ENCODE measurements at places on chromosomes 16 and 17.
A peak's percentile ranks its signal among the peaks of the same experiment; 100 is the strongest.

DNA sequence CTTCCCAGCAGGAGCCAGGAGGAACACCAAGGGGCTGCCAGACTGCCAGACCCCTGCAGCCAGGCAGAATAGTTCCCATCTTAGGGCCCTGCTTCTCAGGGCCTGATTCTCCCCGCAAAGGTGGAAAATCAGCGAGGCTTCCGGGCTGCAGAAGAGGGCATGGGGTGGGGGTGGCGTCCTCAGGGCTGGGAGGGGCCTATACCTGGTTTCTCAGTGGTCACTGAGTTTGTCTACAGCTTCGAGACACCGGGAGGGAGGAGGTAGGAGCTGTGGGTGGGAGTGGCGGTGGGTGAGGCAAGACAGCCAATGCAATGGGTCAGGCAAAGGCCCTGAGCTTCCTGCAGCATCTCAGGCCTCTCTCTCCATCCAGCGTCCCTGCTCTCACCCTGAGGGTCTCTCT is 14.3 kb downstream of the LRRC75A start:
- no peak for DNase-seq

- DNase-seq = no peak
Measured at GRCh38 chr16:89143201-89143741, 28.3 kb upstream of the CDH15 start.

- DNase-seq = peak; percentile 71
Measured at GRCh38 chr17:46736100-46736499, 82.4 kb downstream of the WNT3 start.

DNA sequence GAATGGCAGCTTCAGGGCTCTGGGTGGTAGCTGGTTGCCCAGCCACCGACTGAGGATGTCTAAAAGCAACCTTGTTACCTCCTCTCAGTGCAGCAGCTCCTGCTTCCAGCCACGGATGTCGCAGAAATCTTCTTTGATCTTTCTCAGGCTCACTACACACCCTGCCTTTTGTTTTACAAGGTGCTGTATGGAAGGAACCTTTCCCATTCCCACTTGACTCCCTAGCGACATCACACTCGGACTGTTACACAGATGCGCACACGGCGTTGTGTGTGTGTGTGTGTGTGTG is 135.8 kb upstream of the CPHXL start:
- DNase-seq = no peak

DNA sequence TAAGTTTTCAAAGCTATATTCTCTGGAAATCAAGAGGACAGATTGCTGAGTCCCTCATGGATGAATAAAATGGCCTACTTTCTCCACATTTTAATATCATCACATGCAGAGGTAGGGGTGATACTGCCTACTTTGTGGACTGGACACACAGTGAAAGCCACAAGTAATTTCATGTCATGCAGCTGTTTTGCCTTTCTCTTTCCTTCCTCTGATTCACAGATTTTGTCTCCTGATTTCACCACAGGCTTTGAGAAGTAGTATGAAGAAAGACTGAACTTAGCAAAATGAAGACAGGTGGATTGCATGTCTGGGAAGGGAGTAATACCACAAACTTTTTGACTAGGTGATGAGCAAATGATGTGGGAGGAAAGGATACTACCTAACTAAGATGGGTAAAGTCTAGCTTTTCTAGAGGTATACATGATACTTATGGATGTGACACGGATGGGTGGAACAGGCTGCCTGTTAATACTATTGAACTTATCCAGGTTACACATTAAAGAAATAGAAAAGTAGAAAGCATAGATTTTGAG is 478.4 kb upstream of the GOT2 start:
- peak; percentile 9 for DNase-seq

GRCh38 chr16:14028202-14028601 is 42.9 kb upstream of the MRTFB start:
- DNase-seq = no peak

- no peak for DNase-seq
Measured at GRCh38 chr16:12958366-12958765, 57.0 kb downstream of the SHISA9 start.

DNA sequence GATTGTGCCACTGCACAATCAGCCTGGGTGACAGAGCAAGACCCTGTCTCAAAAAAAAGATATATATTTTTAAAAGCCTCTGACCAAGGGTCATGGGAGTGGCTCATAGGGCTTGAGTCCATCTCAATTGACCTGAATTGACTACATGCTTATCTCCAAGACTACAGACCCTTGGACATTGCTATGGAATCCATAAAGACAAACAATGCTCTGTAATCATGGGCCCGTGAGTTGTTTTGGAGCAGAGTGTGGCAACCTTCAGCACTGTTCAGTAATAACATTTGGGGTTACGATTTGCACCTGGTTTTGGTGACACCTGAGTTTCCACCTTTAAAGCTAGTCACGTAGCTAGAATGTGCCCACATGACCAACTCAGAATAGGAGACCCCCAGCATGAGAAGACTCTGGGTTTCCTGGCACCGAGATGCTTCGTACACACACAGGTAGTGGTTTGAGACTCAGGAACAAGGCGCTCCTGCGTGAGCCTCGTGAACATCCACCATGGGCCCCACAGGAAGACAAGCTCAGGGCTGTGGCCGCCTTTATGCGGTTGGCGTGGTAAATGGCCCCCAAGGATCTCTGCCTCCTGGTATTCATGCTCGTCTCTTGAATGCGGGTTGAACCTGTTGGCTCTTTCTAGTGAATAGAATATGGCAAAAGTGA is 66.6 kb upstream of the RPH3AL start:
- DNase-seq = no peak

DNA sequence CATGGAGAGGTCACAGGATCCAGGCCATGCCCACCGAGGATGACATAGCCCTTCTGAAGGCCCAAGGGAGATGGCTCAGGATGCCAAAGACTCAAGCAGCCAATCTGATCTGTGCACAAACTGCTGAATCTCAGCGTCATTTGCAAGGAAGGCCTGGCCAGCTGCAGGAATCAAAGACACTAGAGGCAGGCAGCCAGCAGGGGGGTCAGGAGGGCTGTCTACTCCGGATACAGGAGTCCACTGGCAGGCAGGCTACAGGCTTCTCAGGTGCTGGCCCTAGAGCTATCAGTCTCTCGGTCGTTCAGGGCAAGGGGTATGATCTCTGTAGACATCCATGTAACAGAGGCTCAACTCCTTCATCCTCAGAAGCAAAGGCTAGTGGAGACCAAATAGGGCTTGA is 1735.3 kb downstream of the TP53TG3F start:
- no peak for DNase-seq

DNA sequence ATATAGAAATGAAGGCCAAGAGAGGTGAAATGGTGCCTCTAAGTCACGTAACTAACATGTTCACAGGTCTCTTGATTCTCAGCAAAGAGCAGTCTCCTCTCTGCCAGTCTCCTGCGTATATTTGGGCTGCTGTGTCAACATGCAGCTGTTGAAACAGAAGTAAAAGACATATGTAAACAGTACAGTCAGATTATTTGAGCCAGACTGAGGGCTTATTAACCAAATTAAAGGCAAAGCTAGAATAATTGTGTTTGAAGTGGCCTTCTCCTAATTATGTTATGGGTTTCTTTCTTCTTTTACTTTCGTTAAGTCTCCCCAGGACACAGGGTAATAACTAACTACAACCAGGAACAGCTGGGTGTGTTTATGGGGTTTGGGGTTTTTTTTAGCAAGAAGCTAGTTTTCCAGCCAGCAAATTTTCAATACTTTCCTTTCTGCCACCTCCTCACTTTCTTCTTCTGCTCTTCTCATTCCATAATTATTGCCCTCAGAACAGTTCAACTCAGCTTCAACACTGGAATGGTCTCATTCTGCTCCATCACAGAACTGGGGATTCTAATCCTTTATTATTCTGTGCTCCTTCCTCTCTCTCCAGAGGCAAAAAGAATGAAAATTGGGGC is 18.4 kb downstream of the G6PC1 start:
- DNase-seq = no peak

DNA sequence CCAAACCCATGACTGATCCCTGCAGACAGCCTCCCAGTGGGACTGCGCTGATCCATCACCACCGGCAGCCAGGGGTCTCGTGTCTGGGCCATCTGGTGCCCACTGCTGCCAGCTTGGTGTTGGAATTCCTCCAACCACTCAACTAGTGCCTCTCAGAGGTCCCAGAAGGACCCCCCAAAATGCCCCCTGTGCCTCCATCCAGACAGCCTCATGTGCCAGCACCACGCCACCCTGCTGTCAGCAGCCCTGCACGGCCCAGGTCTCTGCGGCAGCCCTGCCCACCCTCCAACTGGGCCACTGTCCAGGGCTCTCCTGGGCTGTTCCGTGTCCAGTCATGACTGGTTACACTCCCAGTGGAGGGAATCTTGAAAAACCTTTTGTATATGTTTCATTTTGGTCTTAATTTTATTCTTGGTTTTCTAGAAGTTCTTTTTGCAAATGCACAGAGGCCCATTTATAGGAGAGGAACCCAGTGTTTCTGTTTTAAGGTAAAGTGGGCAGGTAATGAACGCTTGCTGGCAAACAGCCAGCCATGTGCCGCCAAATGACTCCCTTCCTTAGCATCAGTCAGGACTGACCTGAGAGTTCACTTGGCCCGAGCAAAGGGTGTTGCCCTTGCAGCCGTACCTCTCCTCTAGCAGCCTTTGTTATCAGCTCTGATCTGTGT is 34.6 kb downstream of the GRIN2C start:
- DNase-seq = no peak

GRCh38 chr17:82977606-82978005 is 101.8 kb upstream of the METRNL start:
- DNase-seq = no peak

DNA sequence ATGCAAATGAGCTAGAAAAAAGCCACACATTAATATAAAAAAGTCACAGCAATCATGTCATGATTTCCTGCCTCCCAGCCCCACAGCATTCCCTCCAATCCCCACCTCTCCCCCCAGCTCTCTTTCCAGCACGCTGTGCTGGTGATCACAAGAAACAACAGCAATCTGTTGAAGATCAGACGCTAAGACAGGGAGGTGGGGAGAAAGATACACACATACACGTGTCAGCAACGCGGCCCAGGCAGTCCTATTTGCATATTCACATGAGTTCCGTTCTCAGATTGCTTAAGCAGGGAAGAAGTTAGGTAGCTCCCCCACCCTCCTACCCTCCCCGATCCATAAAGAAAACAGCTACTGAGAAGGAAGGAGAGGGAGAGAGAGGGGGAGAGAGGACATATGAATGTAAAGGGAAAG is 405.5 kb upstream of the PSMD7 start:
- no peak for DNase-seq

DNA sequence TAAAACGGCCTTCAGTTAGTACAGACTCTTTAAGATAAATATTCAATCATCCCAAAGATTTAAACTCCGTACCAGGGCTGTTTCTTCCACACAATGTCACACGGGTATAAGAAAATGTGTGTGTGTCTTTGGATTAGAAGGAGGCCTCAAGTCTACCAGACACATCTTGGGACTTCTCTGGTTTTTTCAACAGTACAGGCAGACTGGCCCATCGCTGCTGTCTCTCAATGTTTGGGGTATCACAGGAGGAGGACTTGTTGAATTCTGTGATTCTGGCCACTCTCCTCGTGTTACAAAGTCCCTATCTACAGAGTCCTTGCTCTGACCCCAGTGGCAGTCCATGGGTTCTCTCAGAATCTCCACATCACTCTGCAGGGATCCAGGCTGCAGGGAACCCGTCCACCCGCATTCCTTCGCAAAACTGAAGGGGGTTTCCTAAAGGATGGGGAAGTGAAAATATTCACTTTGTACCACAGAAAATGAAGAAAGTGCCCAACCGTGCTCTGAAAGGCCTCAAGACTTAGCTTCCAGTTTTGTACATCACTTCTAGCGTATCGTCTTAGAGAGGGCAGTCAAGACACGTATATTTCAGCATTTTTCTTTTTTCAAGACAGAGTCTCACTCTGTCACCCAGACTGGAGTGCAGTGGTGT is 373.2 kb downstream of the NPIPA8 start:
- DNase-seq = no peak

GRCh38 chr16:57036945-57037344 is 47.6 kb downstream of the NLRC5 start:
- no peak for DNase-seq

- DNase-seq = peak; percentile 45
Measured at GRCh38 chr17:82065638-82066303, at the start of gene DUS1L. TSS of gene DUS1L (minus strand) at chr17:82065804. CDS start at chr17:82065059, 745 bp downstream.

- DNase-seq = no peak
Measured at GRCh38 chr17:73083432-73083831, 9.1 kb downstream of the SLC39A11 start.

- DNase-seq = no peak
Measured at GRCh38 chr17:57011491-57012015, 33.6 kb downstream of the SCPEP1 start.

- no peak for DNase-seq
Measured at GRCh38 chr16:5309946-5310611, 212.5 kb upstream of the EEF2KMT start.

DNA sequence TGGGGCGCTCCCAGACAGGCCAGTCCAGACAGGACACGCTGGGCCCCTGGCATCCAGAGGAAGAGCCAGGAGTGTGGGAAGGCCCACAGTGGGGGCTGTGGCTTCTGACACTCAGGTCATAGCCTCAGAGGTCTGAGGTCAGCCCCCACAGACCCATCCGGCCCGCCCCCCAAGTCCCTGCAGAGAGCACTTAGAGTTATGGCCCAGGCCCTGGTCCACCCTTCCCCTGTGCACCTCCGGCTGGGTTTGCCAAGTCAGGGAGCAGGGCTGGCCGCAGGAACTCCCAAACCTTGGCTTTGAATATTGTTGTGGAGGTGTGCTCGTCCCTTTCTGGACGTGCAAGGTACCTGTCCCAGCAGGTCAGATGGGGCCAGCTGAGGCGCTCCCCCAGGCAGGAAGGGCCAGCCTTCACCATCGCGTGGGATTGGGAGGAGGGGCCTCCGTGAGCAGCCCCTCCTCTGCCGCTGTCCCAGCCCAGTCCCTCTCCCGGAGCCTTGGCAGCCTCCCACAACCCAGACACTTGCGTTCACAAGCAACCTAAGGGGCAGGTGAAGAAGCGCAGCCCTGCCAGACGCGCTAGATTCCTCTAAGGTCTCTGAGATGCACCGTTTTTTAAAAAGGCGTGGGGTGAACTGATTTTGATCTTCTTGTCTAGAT is 74.6 kb downstream of the SOCS1 start:
- DNase-seq = no peak

DNA sequence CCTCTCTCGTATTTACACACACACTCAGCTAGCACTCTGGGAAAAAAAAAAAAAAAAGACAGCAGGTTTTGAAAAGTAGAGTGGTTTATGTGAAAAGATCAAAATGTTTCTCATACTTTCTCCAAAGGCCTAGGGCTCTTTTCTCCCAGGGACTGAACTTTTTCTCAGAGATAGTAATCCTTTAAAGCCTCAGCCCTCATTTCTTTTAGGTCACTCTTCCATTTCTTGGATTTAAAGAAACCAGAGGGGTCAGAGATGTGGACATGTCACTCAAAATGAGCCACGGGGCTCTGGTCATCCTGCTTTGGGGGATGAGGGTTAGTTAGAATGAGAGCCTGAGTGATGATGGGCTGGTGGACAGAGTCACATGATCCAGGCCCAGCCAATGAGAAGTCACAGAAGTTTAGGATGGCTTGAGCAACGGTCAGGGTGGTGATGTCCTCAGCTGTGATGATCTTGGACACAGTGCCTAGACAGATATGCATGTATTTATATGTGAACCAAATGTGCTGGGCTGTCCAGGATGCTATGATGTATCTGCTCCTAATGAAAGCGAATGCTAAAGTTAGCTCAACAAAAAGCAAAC is 33.7 kb upstream of the AXIN2 start:
- DNase-seq = no peak

- DNase-seq = no peak
Measured at GRCh38 chr16:87295661-87296531, 21.3 kb downstream of the C16orf95 start.

GRCh38 chr17:7857713-7858521 is at the start of gene CYB5D1:
TSS of gene CYB5D1 (plus strand) at chr17:7858003. CDS start at chr17:7858135, 132 bp downstream.
- DNase-seq = peak; percentile 97

GRCh38 chr16:70746040-70746707 is 54.8 kb downstream of the VAC14 start:
- DNase-seq = no peak
